ENCODE measurements at places on chromosomes 16 and 17.

DNA sequence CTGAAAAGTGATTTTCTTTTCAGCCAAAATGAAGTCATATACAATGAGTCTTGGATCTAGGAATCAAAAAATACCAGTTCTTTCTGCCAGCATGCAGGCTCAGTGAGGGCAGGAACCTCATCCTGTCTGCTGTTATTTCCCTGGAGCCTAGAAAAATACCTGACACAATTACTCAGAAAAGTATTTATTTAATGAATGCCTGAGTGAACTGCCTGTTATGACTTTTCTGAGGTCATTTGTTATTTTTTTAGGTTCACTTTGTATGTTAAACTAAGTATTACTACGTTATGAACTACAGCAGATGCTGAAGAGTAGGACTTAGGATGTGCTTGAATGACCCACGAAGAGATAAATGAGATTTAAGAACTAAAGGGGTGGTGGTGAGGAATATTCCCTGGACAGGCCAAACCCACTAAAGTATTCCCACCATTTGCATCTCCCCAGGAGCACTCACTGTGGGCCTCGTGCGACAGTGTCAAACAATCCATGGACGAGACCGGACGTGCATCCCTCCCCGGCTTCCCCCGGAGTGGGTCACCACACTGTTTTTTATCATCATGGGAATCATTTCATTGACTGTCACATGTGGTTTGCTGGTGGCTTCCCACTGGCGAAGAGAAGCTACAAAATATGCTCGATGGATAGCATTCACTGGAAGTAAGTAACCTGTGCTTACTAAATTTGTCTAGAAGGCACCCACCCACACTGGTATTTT, 17.1 kb upstream of the VWA3A start:
- DNase-seq: no peak

DNA sequence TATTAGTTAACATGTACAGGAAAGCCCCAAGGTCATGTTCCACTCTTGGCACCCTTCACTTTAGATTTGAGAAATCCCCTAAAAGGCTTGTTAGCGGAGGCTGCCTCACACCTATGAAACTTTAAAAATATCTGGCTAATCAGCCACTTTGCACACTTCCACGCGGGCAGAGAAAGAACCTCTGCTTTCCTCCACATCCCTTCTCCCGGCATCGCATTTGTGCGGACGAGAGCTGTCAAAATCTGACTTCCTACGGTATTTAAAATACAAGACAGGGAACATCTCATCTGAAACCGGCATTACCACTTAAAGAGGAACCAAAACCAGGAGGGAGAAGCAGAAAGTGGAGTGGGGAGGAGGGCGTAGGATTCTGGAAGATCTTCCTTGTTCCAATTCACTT, 422.3 kb downstream of the TMEM114 start:
- no peak for DNase-seq

DNA sequence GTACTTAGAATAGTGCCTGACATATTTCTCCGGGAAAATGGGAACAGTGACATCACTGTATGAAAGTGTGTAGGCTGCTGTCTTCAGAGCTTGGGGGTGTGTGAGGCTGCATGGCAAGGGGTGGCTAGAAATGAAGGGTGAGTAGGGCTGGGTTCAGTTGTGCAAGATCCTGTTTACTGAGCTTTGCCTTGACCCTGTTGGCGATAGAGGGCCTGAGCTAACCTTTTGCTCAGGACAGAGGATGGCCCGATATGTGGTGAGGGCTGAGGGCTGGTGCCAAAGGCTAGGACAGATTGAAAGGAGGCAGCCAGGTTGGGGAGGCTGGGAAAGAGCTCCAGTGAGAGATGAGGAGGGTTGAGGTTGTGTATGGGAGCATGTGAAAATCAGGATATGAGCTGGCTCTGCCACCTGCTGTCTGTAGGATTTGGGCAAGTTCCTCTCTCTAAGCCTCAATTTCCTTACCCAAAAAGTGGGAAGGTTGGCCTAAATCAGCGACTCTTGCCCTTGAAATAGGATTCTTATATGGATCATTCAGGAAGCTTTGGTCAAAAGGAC, 6.0 kb upstream of the CCL1 start:
- no peak for DNase-seq

GRCh38 chr16:58755989-58756649, 22.0 kb upstream of the GOT2 start:
- peak; percentile 92 for DNase-seq

DNA sequence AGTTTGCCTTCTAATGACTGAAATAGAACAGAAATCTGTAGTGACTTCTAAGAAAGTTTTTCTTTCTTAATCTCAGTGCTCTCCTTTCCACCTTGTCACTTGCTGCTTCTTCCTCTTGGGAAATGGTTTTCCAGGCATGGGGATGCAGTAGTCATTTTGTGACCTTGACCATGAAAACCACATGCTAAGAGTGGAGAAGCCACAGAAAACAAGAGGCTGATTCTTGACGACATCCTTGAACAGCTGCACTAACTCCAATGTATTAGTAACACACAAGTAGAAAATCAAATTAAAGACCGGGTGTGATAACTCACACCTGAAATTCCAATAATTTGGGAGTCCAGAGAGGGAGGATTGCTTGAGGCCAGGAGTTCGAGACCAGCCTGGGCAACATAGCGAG, 15.5 kb upstream of the USP31 start:
- DNase-seq: no peak

GRCh38 chr16:85072947-85073346, 39.3 kb downstream of the CIBAR2 start:
- peak; percentile 25 for DNase-seq

Data from hematopoietic multipotent progenitor cell treated with erythropoietin and hydrocortisone succinate and interleukin-3 and kit ligand, for 6 days (in vitro differentiated cells).